Activated naive CD4-positive, alpha-beta T cell (primary cell): ENCODE measurements at places on chromosomes 16 and 17.

GRCh38 chr16:69465881-69466280, 41.5 kb downstream of the CYB5B start:
- no peak for DNase-seq

DNA sequence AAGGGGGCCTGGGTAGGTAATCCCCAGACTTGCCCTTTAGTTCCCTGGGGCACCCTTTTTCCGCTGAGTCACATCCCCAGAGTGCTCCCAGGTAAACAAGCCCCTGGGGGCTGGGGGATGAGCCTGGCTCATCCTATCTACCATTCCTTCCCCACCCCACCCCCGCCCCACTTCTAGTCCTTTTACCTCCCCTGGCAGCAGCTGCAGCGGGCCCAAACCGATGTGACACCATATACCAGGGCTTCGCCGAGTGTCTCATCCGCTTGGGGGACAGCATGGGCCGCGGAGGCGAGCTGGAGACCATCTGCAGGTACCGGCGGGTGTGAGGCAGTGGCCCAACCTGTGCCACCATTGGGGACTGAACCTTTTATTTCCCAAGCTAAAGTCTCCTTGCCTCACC, 860 bp downstream of the NRN1L start:
- DNase-seq = no peak

DNA sequence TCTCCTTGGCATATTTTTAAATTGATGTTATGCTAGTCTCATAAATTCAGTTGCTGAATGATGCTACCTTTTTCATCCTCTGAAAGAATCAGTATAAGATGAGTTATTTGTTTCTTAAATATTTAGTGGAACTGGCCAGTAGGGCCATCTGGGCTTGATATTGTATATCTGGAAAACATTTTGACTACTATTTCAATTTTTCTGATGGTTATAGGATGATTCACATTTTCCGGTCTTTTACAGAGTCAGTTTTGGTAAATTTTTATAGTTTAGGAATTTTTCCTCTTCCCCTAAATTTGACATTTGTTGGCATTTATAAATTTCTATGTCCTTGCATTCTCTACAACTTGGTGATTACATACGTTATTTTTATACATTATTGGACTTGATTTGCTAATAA, 296.3 kb upstream of the AXIN2 start:
- DNase-seq = no peak

GRCh38 chr16:17002565-17002964, 468.2 kb downstream of the XYLT1 start:
- DNase-seq = no peak

- no peak for DNase-seq
Measured at GRCh38 chr16:81823111-81823510, 44.0 kb downstream of the PLCG2 start.

DNA sequence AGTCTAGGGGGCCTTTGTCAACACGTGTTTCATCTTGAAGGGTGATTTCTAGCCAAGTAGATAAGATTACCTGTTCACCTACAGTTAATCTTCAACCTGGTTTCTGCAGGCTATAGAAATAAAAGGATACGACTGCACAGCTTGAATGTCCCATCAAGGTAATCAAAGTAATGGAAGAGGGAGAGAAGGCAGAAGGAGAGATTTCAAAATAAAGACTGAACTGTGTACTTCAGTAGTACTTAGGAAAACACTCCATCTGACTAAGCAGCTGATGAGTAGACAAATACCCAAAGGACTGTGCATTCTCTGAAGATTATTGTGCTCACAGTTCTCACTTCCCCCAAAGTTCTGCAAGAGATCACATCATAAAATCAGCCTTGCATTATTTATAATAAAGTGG, 5.8 kb upstream of the RFFL start:
- no peak for DNase-seq

DNA sequence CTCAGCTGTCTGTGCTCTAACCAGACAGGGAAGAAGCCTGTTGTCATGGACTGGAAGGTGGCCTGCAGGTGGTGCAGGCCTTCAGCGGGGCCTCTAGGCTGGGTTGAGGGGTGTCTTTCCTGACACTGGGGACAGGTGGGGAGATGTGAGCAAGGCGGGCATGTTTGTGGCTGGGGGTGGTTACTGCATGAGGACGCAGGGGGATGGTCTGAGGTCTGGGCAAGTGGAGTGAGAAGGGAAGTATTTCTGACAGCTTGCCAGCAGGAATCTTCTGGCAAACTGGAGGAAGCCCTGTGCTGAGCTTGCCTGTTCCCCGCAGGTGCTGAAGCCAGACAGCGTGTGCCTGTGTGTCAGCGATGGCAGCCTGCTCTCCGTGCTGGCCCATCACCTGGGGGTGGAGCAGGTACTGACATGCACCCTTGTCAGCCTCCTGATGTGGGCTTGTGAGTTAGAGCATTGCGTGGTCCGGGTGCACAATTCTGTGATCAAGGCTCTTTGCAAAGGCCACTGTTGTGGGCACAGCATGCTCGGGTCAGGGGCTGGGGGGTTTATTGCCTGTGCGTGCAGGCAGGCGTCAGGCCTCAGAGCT, 36.2 kb downstream of the PRMT7 start:
- no peak for DNase-seq

GRCh38 chr16:85978291-85978775, 79.4 kb downstream of the IRF8 start:
- no peak for DNase-seq

GRCh38 chr17:13690806-13691205, 89.1 kb upstream of the HS3ST3A1 start:
- DNase-seq = no peak

DNA sequence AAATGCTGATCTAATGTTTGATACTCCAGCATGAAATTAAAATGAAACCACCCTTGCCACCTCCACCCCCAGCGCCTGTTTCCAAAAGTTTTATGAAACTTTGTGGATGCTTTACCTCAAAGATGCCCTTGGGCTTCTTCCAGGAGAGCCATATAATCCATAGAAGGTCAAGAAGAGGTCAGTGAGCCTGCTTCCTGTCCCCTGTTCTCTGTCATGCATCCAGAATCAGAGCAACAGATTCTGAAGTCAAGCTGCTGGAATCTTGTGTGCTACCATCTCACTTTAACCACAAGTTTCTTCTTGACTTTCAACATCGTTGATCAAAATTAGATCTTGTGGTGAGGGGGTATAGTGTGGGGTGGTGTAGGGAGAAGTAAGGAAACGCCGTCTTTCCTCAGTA, 8.6 kb downstream of the GOSR2 start:
- no peak for DNase-seq

- no peak for DNase-seq
Measured at GRCh38 chr17:8611137-8611536, 19.4 kb downstream of the MYH10 start.

DNA sequence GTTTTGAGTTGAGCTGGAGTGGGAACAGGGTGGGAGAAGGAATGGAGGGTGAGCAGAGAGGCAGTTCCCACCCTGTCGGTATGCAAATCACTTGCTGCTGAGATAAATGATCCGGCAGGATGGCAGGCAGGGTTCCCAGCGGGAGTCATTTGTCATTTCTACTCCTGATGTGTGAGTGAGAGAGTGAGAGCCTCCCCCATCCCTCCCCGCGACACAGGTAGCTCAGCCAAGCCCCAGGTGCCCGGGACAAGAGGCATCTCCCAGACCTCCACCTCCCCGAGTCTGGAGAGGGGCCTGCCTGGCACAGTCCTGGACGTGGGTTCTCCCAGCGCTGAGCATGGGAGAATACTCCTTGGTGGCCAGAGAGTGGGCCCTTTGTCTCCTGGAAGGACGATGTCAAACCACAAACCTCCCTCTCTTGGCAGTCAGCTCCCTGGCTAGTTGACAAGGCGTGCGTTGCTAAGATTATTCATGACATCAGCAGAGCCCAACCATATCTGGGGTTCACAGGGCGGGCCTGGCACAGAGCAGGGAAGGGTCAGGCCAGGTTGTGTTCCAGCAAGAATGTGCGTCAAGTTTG, 33.7 kb upstream of the TNRC6C start:
- no peak for DNase-seq

DNA sequence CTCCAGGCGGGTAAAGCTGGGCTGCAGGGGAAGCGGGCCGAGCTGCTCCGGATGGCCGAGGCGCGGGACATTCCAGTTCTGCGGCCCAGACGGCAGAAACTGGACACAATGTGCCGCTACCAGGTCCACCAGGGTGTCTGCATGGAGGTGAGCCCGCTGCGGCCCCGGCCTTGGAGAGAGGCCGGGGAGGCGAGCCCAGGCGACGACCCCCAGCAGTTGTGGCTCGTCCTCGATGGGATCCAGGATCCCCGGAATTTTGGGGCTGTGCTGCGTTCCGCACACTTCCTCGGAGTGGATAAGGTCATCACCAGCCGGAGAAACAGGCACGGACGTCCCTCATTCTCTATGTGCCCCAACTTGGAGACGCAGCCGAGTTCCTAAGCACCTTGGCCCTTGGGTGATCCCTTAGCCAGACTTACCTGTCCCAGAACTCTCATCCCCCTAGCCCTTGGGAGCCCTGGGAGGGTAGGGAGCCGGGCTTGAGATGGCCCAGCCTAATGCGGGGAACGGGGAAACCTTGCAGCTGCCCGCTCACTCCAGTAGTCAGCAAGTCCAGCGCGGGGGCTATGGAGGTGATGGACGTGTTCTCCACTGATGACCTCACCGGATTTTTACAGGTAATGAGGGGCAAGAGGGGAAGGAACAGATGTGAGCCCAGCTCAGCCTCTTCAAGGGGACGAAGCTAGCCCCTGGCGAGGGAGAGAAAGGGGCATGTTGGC, 806 bp downstream of the MRM1 start:
- no peak for DNase-seq

GRCh38 chr16:87729266-87729954, 36.4 kb downstream of the KLHDC4 start:
- DNase-seq = no peak

DNA sequence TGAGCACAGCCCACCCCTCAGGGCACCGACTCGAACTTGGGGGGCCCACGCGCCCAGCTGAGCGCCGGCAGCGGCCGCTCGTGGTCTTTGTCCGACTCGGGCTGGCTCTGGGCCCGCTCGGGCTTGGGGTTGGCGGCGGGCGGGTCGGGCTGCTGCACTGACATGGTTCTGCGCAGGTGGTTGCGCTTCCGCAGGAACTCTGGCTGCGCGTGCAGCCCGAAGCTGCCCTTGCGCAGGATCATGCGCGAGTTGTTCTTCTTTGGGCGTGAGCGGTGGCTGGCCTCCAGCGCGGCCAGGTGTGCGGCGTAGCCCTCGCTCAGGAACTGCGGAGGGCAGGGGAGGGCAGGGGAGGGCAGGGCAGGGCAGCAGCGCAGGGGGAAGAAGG, 11.1 kb downstream of the PIMREG start:
- no peak for DNase-seq

- no peak for DNase-seq
Measured at GRCh38 chr17:35286120-35286781, 43.4 kb downstream of the SLFN5 start.

GRCh38 chr16:81492965-81493754, 48.6 kb downstream of the CMIP start:
- no peak for DNase-seq

- peak; percentile 6 for DNase-seq
Measured at GRCh38 chr17:64066716-64067115, 46.3 kb upstream of the ICAM2 start.

- no peak for DNase-seq
Measured at GRCh38 chr17:77279448-77280303, 138.9 kb downstream of the SEC14L1 start.

DNA sequence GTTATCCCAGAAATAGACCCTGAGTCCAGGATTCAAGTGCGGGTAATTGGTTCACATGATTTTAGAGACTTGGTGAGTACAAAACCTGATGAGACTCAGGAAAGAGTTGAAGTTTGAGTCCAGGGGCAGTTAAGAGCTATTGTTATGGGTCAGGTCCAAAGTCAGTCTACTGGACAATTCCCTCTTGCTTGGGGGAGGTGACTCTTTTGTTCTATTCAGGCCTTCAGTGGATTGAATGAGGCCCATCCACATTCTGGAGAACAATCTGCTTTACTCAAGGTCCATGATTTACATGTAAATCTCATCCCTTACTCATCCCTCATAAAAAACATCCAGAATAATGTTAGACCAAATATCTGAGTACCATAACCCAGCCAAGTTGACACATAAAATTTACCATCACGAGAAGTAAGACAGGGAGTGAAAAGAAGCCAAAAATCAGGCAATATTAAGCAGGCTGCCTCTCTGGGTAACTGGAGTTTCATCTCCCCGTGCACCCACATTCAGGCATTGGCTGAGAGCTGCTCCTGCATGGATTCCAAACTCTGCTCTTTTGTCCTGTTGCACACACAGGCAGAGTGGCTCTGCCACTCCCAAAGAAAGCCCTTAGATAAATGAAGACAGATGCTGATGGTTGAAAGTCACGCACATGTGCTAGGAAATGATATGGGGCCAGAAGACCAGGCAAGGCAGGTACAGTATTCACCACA, 156.0 kb upstream of the SALL1 start:
- no peak for DNase-seq

DNA sequence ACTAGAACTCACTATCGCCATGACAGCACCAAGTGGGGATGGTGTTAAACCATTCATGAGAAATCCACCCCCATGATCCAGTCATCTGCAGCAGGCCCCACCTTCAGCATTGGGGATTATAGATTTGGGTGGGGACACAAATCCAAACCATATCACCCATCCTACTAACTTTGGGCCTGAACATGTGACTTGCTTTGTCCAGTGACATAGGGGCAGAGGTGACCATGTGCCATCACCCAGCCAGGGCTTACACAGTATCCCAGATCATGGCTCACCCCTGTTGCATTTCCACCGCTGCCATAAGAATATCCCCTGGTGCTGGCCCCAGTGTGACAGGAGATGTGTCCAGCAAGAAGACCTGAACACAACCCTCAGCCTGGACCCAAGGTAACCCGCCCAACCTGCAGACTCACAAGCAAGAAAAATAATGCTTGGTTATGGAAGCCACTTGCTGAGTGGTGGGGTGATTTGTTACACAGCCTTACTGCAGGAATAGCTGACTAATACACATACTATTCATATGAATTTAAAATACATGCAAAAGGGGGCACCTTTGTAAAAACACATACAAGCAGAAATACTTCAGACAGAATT, 130.9 kb downstream of the GSG1L start:
- DNase-seq = no peak
